ENCODE measurements at places on chromosomes 12 and 14. TPM values are rescaled to one million over a fixed set of nuclear protein-coding genes. Genes with fewer than 3 reads are reported as not detected.

DNA sequence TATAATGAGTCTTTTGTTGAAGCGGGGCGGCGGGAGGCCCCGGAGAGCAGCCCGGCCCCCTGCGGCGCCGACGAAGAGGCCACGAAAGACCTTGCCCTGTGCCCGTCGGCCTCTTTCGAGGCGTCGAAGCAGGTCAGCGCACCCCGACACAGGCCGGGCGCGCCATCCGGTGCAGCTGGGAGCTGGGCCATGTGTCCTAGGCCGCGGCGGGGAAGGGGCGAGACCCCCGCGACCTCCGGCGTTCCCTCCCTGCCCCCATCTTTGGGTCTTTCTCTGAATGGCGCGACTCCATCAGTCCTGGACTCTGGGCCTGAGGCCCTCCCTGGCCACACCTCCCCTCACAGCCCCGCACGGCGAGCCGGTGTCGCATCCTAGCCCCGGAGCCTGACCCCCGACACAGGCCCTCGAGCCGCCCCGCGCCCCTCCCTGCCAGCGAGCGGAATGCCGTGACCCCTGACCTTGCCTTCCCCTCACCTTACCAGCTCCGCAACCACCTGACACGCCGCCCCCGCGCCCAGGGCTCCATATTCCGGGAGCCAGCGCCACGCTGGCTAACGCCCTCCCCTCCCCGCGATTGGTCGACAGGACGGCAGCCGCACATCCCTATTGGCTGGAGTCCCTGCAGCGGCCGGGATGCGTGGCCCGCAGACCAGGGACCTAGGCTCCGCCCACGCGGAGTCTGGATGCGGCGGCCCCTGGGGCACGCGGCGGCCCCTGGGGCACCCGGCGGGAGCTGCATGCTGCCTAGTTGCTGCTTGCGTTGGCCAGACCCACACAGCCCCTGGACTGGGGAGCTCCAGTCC, at the start of gene SLC11A2:
TSS of gene SLC11A2 (minus strand) at position 549 of the 803 bp plus-strand sequence. CDS start 15,656 bp downstream, outside the sequence.
- DNase-seq, result peak; percentile 95

DNA sequence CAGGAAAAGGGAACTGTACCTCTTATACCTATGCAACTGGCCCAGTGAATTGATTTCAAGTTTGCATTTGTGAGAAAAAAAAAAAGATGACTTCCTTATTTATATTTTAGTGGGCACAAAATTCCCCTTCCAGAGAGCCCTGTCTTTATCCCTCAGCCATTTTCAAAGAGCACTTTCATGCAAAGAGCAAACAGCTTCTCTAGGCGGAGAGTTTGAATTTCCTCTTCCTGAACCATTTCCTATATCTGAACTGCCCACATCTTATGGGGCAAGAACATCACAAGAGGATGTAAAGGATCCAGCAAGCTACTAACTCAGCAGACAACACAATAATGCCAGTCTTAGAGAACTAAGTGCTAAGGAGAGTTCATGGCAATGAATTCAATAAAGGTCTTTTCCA, 22.3 kb upstream of the PLXNC1 start:
- DNase-seq, result no peak

GRCh38 chr14:42629553-42629952, 1022.9 kb downstream of the LRFN5 start:
- no peak for DNase-seq

GRCh38 chr12:120115066-120115465, 1.5 kb downstream of the RAB35 start:
- peak; percentile 45 for DNase-seq

GRCh38 chr12:72716221-72716620, 444.1 kb downstream of the TRHDE start:
- no peak for DNase-seq

GRCh38 chr14:56805992-56806727, 4.1 kb downstream of the OTX2 start:
- DNase-seq, result no peak

- DNase-seq, result peak; percentile 22
Measured at GRCh38 chr14:50607181-50607580, 47.2 kb downstream of the ATL1 start.

DNA sequence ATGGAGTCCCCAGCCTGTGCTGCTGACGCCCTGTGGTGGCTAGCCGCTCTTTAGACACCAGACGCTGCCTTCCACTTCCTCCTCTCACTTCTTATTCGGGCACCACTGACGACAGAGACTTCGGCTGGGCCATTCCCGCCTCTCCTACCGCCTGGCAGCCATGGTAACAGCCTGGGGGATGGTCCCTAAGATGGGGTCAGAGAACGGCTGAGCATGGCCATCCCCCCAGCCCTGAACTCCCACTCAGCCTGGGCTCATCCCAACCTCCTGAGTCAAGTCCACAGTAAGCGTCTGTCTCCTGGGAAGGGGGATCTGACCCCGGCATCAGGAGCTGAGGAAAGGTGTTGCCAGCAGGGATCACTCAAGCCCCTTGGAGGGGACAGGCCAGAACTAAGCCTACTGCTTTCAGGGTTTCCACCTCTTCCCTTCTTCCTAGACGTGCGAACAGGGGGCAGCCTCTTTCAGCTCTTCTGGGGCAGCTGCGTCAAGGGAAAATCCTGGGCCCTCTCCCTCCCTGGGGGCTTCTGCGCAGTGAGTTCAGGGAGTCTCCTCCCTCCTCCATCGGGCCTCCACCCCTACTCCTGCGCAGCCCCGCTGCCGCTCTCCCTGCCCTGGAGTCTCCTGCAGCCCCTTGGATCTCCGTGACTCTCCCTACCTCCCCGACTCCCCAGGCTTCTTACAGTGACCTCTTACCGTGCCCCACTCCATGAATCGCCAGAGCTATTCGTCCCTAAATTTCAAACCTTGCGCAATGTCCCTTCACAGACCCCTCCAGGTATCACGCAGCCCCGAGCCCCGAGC, 643 bp upstream of the TAMALIN start:
- DNase-seq, result no peak

GRCh38 chr12:96352161-96352835, 47.9 kb downstream of the CDK17 start:
- peak; percentile 58 for DNase-seq

DNA sequence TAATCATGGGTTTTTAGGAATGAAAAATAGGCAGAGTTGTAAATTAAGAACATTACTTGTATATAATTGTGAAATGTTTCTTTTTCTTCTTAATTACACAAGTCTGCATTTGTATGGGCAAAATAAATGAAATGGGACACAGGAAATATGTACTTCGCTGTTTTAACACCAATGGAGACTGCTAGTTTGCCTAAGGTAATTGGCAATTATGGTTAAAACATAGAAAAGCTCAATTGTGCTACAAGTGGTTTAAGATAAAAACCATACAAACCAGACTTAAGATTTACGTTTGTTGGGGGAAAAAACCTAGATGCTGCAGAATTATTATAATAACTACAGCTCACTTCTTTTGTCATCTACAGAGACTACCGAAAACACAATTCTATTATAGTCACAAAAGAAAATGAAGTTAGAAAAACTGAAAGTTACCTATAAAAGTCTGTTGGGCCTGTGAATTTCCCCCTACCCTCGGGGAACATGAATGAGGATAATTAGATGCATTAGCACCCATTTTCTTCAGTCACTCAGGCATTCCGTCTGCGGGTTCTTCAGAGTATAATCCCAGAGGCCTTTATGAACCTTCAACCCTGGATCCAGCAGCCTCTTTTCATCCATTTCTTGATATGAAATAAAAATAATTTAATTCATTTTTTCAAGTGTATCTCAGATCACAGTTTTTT, 37.2 kb downstream of the BTBD7 start:
- no peak for DNase-seq

- no peak for DNase-seq
Measured at GRCh38 chr12:57515934-57516541, 4.3 kb downstream of the DDIT3 start.

DNA sequence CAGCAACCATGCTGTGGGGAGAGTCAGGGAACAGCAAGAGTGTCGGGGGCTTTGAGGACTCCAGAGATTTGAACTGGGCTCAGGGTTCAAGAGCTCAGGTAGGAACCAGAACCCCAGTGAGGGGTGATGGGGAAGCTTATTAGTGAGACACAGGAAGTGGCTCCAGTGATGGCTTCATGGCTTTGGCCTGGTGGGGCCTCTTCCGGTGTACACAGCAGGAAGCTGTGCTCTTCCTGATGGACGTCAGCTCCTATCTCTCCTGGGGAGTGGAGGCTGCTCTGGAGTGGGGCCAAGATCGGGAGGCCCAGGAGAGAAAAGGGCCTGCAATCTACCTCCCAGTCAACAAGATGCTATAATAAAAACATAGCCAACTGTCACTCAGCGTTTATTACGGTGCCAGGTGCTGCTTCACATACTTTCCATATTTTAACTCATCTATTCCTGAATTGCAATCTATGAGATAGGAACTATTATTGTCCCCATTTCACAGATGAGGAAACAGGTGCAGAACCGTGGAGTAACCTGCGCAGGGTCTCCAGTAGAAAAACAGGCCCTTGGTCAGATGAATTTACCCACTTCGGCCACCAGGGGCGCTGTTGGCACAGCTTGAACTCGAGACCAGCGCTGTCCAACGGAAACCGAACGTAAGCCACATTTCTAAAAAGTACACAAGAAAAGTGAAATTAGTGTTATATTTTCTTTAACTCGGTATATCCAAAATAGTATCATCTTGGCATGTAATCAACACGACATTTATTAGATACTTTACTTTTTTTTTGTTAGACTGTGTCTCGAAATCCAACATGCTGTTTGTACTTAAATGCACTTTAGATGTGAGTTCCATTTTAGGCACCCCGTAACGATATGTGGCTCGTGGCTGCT, 63.6 kb upstream of the DLK1 start:
- peak; percentile 77 for DNase-seq

GRCh38 chr14:50678163-50678562, 10.1 kb upstream of the SAV1 start:
- DNase-seq, result no peak

DNA sequence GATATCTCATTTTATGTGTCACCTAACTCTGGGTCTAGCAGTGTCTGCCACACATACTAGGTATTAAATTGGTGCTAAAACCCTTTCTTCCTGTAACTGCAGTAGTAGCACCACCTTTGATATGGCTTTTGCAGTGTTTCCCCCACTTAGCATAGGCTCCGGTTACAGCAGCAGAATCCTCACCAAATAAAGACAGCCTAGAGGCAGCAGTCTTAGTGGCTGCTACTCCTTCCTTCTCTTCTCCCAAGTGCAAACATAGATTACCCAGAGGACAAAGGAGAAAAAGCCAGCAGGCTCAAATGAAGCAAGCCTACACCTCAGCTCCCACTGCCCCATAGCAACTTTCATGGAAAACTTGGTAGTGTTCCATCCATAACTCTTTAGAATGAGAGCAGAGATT, 30.1 kb upstream of the ABCC9 start:
- no peak for DNase-seq

- peak; percentile 87 for DNase-seq
Measured at GRCh38 chr14:58730792-58731464, 93.2 kb downstream of the DACT1 start.

- DNase-seq, result peak; percentile 69
Measured at GRCh38 chr14:105430565-105430964, 10.9 kb downstream of the MTA1 start.

GRCh38 chr14:74141703-74142102, 56.9 kb downstream of the LIN52 start:
- DNase-seq, result peak; percentile 18

- DNase-seq, result no peak
Measured at GRCh38 chr14:88599761-88600439, 37.1 kb downstream of the ZC3H14 start.

GRCh38 chr12:59407799-59408198, 188.0 kb upstream of the SLC16A7 start:
- no peak for DNase-seq

DNA sequence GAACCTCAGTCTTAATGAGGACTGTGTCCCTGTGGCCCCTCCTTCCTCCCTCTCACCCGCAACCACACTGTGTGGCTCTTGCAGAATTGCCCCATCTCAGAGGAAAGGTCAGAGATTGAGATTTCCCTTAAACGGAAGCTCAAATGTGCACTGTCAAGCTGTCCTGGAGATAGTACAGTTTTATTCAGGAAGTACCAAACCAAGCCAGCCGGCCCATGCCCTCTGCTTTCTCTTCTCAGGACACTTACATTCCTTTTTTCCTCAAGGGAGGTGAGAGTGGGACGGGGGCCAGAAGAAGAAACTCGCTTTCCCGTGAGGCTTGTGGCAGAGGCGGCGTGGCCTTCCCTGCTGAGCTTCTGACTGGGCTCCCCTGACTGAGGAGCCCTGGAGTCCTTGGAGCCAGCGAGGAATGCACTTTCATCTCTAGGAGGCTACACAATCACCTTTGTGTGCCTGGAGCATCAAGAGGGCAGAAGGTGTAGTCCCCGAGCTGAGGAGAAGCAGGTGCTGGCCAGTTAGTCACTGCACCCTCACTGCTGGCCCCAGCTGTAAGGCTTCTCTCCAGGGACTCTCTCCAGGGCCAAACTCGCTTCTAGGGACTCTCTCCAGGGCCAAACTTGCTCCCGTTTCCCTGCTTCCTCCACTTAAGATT, 24.1 kb upstream of the ATP2A2 start:
- no peak for DNase-seq

DNA sequence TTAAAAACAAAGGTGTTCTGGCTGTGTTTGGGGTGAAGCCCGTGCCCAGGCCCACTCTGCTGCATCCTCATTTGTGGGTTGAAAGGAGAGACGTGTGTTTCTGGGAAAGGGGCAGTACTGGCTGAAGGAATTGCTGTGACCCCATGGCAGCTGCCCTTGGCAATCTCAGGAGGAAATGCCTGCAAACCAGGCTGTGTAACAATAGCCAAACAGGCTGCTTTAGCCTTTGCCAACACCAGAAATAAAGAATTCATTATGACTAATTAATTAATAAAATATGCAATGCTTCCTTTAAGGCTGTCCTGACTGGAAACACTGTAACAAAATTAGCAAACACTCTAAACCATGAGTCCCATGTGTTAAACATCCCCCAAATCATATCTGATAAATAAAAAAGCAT, 53.0 kb upstream of the KRR1 start:
- peak; percentile 91 for DNase-seq

GRCh38 chr14:64845878-64846277, 33.8 kb downstream of the SPTB start:
- peak; percentile 56 for DNase-seq

- DNase-seq, result no peak
Measured at GRCh38 chr12:55642267-55642666, 5.6 kb downstream of the OR10P1 start.

GRCh38 chr12:96255077-96255476, 60.9 kb downstream of the ELK3 start:
- DNase-seq, result peak; percentile 77

DNA sequence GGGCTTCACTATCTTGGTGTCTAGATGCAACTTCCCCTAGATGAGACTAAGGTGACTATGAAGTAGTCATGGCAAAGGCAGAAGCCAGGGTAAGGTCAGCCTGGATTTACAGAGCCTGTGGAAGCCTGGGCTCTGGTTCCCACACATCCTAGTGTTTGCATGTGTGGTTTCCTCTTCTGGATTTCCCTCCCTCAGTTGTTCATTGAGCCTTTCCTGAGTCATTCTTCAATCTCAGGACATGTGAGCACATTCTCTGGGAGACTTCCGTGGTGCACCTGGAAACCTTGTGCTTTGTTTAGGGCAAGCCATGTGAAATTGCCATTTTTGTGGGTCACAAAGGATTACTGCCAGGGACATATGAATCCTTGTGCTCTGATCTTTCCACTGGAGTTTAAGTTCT, 236.6 kb downstream of the C12orf75 start:
- no peak for DNase-seq

The RERGL gene
- not detected for total RNA-seq

The KRT83 gene
- total RNA-seq, result not detected

The ITPR2 gene
- total RNA-seq, result 5.8 TPM

The KNTC1 gene
- total RNA-seq, result 5.4 TPM

The NKX2-1 gene
- not detected for total RNA-seq

The RAD51AP1 gene
- 3.4 TPM for total RNA-seq

The SLC10A1 gene
- not detected for total RNA-seq

The ZBTB42 gene
- 7.6 TPM for total RNA-seq

The RIPK3 gene
- not detected for total RNA-seq

The RBMS2 gene
- 9.7 TPM for total RNA-seq

The PRR4 gene
- total RNA-seq, result 0.43 TPM

The TGM1 gene
- total RNA-seq, result 0.99 TPM

The NANOG gene
- total RNA-seq, result 0.03 TPM
